ENCODE measurements at places on chromosomes 6 and 20.

DNA sequence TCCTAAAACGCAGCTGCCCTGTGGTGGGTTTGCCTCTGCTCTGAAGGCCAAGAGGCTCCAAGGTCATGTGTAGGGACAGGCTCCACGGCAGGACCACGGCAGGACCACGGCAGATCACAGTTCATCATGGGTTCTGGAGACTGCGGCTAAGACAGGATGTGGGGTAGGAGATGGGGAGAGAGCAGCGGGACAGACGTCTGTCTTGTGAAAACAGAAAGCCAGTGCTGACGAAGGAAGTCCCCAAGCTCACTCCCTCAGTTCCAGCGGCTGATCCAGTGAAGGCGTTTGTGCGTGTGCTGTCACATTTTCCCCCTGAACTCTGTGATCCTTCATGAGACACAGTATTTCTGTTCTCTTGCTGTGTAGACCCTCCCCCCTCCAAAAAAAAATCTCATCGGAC lies 67.9 kb upstream of the PTGIS start:
- no peak for DNase-seq

DNA sequence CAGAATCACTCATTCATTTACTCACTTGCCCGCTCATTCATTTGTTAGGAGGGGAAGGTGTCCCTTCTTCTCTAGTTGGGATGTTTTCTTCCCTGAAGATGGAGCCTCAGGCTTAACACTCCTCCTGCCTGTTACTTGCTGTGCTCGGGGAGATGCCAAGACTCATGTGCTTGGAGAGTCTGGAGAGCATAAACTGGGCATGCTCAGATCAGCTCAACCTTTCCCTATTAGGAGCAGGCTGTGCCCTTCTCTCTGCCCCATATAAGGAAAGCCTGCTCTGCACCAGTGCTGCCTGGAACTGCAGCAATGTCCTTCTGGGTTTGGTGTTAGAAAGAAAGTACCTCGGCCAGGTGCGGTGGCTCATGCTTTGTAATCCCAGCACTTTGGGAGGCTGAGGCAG lies 18.0 kb upstream of the UBE2V1 start:
- DNase-seq: no peak

GRCh38 chr6:119562168-119562567 lies 212.6 kb upstream of the MAN1A1 start:
- DNase-seq: no peak

DNA sequence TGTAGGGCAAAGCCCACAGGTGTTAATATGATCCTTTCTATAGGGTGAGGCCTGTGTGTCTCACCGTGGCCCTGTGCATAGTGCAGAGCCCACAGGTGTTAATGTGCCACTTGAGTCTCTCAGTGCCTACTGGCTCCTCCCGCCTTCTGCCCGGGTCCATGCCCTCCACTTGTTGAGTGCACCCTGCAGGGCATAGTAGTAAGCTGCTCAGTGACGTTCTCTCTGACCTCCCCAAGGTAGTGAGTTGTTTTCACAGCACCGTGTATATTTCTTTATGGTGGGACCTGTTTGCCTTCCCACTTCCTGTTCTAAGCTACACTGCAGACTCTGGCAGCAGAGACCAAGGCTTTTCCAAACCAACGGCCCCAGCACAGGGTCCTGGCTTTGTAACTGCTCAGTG lies 64.5 kb upstream of the SLC22A1 start:
- no peak for DNase-seq

DNA sequence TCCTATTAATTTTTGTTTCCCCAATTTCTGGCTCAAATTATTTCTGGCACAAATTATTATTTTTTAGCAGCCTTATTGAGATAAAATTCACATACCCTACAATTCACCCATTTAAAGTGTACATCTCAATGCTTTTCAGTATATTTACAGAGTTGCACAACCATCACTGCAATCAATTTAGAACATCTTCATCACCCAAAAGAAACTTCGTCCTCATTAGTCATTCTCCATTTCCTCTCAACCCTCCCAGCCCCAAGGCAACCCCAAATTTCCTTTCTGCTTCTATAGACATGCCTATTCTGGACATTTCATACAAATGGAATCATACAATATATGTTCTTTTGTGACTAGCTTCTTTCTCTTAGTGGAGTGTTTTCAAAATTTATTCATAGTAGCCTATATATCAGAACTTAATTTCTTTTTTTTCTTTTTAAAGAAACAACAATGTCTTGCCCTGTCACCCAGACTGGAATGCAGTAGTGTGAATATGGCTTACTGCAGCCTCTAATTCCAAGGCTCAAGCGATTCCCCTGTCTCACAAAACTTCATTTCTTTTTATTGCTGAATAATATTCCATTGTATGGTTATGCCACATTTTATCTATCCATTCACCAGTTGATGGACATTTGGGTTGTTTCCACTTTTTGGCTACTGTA lies 84.5 kb downstream of the DNAH8 start:
- DNase-seq: no peak

DNA sequence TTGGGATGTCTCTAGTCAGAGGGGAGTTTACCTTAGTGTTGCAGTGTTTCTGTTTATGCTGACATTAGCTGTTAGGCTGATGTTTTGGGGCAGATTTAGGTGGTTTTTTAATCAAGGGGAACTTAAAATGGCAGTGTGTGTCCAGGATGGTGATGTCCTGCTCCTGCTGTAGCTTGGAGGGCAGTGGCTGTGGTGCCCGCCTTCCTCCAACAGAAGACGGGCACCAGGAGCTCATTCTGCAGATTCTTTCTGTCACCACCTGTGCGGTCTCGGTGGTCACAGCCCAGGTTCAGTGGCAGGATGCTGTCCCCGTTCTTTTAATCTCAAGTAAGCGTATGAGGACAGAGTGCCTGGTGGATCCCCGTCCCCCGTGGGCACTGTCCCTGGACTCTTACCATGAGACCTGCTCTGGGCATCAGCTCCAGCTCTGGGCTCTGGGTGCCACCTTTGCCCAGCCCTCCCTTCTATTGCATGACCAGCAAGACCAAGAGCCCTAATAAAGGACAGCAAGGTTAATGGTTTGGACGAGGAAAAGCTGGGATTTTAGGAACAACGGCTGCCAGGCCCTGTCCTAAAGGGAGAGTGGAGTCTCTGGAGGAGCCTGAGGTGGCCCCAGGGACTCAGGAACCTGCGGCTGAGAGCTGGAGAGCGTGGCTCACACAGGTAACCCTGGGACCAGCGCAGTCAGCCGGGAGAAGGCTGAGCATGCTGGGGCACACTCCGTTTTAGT lies 217.3 kb downstream of the ERMARD start:
- DNase-seq: no peak

DNA sequence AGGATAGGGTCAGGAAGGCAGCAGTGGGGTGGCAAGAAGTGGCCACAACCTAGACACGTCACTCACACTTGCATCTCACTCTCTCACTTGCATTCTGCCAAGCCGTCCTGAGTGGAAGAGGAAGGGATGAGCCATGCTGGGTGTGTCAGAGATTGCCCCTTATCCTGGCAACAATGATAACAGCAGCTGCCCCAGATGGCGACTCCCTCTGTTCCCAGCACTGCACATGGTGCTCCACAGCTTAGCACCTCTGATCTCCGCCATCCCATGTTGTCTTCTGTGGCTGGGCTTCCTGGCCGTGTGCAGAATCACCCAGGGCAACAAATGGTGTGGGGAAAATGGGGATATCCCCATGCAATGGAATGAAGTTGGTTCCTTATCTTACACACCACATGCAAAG lies 11.1 kb downstream of the KCNB1 start:
- DNase-seq: no peak

- DNase-seq: no peak
Observed at GRCh38 chr6:163585932-163586437, 171.5 kb downstream of the QKI start.

DNA sequence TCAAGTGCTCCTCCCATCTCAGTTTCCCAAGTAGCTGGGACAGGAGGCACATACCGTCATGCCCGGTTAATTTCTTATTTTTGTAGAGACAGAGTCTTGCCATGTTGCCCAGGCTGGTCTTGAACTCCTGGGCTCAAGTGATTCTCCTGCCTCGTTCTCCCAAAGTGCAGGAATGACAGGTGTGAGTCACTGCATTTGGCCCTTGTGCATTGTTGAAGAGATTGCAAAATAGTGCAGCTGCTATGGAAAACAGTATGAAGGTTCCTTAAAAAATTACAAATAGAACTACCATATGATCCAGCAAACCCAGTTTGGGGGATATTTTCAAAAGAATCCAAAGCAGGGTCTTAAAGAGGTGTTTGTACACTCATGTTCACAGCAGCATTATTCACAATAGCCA lies 69.1 kb downstream of the GJA10 start:
- DNase-seq: no peak

- DNase-seq: no peak
Observed at GRCh38 chr6:89315249-89315885, at the start of gene GABRR2. TSS of gene GABRR2 (minus strand) at chr6:89315299. CDS start at chr6:89315165, 134 bp downstream.

- no peak for DNase-seq
Observed at GRCh38 chr6:7719364-7719850, 6.5 kb upstream of the BMP6 start.

- DNase-seq: no peak
Observed at GRCh38 chr6:39357998-39358686, 35.6 kb upstream of the KCNK16 start.

GRCh38 chr6:153131037-153131981 lies at the start of gene RGS17:
TSS of gene RGS17 (minus strand) at chr6:153131282. CDS start at chr6:153044018, 87,264 bp downstream.
- DNase-seq: no peak

DNA sequence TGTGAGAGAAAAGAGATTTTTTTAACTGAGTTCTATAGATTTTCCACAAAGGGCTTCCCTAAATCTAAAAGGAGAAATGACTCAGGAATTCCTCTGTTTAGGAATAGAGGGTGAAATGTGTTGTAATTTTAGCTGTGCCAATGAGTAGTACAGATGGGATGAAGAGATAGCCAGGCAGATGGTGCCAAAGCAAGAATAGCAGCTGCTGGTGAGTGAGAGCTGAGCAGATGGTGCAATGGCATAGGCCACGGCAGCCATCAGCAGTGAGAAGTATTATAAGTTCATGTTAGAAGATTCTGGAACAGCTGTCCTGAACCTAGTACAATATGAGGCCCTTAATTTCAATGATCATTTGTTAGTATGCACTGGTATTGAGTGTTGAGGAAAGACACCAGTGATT lies 40.2 kb upstream of the CRISP1 start:
- DNase-seq: no peak

- DNase-seq: no peak
Observed at GRCh38 chr6:157531169-157531985, 150.4 kb downstream of the ZDHHC14 start.

- DNase-seq: no peak
Observed at GRCh38 chr6:5379647-5380242, 118.4 kb downstream of the FARS2 start.

DNA sequence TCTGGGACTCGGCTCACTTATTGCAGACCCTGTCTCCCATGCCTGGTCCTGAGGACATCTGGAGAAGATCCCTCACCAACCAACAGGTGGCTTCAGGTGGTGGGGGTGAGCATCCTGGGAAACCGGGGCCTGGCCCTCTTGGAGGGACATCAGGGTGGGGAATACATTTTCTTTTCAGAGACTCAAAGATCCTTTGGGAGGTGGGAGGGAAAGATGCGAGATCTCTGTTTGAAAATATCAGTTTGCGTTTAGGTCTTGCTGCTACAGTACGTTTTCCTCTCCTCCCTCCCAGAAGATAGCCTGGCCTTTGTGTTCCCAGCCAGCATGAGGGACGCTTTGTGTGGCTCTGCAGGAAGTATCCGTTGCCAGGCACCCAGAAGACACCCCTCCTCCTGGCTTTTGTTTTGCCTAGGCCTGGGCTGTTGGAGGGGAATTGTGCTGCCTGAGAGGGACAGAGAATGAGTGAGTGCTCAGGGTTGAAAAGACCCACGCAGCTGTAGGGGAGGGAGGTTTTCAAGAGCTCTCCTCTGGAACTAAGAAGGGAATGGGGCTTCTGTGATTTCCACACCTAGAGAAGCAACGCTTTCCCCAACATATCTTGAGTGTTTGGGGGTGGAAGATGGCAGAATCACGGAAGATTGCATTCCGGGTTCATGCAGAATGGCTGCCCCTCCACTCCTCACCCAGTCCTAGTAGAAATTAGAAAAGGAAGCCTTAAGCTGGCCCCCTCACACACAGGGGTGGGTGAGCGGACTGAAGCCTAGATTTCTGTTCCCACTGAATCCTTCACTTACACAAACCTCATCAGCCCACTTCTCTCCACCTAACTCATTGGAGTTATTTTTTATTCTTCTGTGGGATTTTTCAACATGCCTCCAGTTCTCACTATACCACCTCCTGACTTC lies 22.0 kb upstream of the SLC2A12 start:
- DNase-seq: no peak

DNA sequence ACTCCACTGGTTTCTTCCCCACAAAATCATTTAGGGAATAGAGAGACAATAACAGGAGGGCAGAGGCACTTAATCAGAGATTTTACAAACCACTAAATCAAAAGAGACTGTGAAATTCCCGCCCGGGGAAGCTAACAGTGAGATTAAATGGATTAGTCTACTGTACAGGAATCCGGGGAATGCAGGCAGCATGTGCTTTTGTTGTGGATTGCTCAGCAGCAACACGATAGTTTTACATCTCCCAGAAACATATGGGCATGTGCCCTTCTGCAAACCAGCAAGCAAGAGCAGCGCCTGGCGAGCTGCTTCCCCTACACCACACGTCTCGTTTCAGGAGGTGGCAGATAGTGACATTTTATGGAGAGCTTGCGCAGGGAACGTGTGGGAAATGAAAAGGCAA lies 382.3 kb downstream of the CD83 start:
- no peak for DNase-seq

DNA sequence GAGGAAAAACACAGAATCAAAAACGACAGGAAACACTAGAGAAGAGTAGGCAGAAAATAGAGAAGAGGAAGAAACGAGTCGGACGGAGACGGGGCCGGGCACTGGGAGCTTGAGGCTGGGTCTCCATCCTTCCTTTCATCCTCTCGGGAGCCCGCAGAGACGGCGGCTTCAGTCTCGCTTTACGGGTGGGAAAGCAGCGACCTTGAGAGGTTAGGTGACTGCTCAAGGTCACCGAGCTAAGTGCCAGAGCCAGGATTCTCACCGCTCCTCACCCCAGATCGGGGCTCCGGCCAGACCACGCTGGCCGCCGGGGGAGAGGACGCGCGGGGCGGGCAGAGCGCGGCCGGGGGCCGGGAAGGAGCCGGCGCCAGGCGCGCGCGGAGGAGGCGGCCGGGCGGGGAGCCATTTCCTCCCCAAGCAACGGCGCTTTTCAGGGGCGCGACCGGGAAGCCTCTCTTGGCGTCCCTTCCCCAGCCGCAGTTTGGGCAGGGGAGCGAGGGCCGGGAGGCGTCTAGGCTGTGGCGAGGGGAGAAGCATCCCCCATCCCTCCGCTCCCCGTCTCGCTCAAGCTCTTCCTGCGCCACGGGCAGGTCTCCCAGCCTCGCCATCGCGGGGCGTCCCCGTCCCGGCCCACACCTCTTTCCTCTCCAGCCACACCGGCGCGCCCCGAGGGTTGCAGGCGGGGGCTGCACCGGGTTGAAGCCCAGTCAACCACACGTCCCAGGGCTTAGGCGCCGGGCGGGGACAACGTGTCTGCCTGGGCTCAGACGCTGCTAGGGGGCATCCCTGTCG lies 24.1 kb upstream of the MAP3K7 start:
- DNase-seq: no peak

GRCh38 chr6:169994739-169995138 lies 243.3 kb downstream of the ERMARD start:
- no peak for DNase-seq

DNA sequence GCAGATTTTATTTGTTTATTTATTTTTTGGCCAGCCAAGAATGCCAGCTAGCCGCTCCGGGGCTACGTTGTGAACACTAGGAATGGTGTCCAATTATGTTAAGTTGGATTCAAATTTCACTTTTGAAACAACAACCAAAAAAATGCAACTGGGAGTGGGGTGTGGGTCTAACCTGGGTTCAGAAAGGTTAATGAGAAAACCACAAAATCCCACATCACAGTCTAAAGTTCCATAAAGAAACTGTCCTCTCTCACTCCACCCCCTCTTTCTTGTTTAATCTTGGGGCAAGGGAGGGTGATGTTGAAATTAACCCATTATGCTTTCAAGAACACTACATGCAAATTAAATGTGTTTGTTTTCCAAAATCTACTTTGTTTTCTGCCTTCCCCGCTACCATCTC lies 77.2 kb downstream of the LINC00237 start:
- no peak for DNase-seq

Measured in stimulated activated CD8-positive, alpha-beta memory T cell treated with anti-CD3 and anti-CD28 coated beads, Interleukin-7, amount 100 ng/mL, for 1 hour (primary cell).